Stimulated activated CD8-positive, alpha-beta memory T cell treated with anti-CD3 and anti-CD28 coated beads, Interleukin-15, amount 100 ng/mL, for 4 hours (primary cell): ENCODE measurements at places on chromosomes 1 and 21.

- DNase-seq: no peak
Observed at GRCh38 chr1:167431261-167431908, 86.9 kb downstream of the CD247 start.

DNA sequence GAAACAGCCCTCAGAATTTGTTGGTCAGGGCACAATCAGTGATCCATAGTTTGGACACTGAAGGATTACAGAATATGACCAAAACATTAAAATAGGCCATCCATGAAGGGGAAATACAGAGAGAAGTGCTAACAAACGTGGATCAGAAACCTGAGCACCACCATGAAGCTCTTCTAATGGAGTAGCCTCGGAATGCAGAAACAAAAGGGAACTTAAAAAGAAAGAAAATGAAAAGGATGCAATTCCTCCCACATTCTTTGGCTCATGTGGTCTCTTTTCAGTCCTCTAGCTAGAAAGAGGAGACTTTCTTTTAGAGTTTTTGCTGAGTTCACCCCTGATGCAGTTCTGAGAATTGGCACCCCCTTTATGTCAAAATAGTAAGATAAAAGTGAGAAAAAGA is 989.8 kb upstream of the B3GALT2 start:
- DNase-seq: no peak

GRCh38 chr1:44019466-44019948 is 11.8 kb downstream of the SLC6A9 start:
- DNase-seq: no peak

DNA sequence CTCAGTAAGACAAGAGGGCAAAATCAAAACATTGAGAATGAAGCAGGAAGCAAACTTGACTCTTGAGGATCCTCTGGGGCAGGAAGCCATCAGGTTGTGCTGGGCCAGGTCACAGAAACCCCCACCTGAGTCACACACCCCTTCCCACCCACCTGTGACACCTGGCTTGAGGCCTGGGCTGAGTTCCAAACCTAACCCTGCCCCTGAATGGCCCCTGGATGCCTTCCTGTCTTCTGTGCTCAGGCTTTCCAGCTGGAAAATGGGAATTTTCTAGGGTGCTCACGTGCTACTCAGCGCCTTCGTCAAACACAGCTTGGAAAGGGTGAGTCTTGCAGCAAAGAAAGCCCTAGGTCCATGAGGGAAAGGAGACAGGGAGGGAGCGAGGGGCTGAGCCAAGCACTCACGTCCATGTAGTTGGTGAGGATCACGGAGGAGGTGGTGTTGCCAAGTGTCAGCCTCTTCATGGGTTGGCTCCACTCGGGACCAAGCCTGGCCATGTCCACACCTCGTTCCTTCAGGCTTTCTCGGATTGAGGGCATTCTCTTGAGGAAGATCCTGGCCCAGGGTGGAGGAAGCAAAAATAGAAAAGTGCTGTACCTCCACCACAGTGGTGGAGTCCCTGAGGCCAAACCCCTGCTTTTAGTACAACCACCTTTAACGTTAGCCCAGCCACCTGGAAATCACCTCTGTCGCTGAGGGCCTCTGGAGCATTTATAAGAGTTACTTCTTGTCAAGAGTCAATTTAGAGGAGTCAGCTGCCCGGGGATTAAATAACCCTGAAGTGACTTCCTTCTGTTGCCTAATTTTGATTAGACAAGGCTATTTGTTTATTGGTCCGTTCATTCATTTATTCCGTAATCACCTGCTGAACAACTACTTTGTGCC is 4.3 kb downstream of the REN start:
- DNase-seq: no peak

GRCh38 chr1:109975718-109976117 is 8.8 kb upstream of the AHCYL1 start:
- DNase-seq: no peak

DNA sequence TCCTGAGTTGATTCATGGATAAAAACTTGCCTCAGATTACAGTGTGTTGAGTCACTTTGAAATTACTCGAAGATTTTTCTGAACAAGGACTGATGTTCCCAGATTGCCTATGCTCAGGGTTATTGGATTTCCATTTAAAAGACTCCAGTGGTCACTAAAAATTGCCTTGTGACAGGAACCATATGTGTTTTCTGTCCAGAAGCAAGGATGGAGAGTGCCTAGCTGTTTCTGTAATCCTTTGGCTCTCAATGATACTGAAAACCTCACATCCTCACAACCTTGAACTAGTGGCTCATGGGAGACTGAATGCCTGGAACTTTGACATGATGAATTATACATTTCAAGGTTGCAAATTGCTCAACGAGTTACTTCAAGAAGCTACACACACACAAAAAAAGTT is 1271.8 kb downstream of the BRINP3 start:
- DNase-seq: no peak

GRCh38 chr1:246566813-246567645 is 773 bp downstream of the CNST start:
- DNase-seq: peak; percentile 13

- DNase-seq: no peak
Observed at GRCh38 chr1:203534526-203534925, 40.6 kb downstream of the OPTC start.

- no peak for DNase-seq
Observed at GRCh38 chr1:186985889-186986491, 157.2 kb downstream of the PLA2G4A start.

- DNase-seq: no peak
Observed at GRCh38 chr1:152870831-152871730, 7.0 kb upstream of the SMCP start.

GRCh38 chr1:43348809-43349593 is 9.8 kb upstream of the CDC20 start:
- no peak for DNase-seq

- no peak for DNase-seq
Observed at GRCh38 chr1:54350360-54350759, 55.8 kb downstream of the SSBP3 start.

DNA sequence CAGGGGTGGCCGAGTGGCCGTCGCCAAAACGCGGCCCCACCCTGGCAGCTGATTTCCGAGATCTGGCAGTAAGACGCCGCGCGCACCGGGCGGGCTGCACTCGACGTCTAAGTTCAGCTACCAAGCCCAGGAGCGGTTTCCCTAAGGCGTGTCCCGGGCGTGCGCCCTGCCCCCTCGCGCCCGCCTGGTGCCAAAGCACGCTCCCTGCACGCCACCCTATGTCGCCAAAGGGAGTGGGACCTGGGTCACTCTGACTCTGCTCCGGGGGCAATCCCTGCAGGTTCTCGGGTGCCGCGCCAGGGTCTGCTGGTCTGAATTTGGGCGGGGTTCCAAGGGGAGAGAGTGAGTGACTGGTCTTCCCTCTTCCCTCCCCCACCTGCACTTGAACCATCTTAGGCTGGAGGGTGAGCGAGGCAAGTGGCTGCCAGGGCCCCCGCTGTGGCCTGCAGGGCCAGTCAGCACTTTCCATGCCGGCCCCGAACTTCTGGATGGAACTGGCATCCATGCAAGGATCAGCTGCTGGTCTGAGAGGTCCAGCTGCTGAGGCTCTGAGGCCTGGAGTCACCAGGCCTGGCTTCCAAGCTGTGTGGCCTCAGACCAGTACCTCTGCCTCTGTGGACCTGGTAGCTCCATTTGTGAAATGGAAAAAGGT is at the start of gene LRRC38:
Gene LRRC38, minus strand, starts transcription at position 109 of the 652 bp plus-strand sequence. CDS start 410 bp downstream, outside the sequence.
- DNase-seq: no peak

DNA sequence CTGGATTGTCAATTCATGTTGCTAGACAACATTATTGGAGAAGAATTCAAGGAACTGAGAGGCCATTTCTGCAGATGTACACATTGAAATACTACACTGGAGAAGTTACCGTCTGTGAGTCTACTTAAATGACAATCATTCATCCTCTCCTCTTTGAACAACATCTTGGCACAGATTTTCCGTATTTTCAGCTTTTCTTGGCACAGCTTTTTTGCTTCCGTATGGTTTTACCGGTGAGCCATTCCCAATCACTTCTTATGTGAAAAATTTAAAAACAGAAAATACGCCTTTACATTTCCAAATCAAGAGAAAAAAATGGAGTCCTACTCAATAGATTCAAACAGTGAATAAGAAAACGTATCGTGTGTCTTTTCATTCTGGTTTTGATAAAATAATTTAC is 1493.7 kb downstream of the AMY1C start:
- DNase-seq: no peak

- no peak for DNase-seq
Observed at GRCh38 chr1:20255666-20256065, 35.0 kb upstream of the VWA5B1 start.

DNA sequence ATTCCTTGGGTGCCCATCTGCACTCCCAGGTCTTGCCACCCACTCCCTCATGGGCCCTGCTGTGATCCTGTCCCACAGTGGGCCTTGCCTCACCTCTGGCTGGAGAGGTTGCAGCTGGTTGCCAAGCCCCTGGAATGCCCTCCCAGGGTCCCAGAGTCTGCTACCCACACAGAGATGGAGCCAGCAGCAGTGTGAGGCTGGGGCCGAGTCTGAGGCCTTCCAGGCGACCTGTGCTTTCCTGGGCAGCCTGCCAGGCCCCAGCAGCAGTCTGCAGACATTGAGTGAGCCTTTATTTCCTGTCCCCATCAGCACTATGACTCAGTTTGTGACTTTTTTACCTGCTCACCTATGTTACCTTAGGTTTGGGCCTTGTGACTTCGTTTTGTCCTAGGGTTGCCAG is 25.0 kb upstream of the TSPAN2 start:
- no peak for DNase-seq

- no peak for DNase-seq
Observed at GRCh38 chr1:178684542-178685000, 40.5 kb upstream of the RALGPS2 start.

- DNase-seq: no peak
Observed at GRCh38 chr1:18440385-18441226, 40.1 kb upstream of the KLHDC7A start.

DNA sequence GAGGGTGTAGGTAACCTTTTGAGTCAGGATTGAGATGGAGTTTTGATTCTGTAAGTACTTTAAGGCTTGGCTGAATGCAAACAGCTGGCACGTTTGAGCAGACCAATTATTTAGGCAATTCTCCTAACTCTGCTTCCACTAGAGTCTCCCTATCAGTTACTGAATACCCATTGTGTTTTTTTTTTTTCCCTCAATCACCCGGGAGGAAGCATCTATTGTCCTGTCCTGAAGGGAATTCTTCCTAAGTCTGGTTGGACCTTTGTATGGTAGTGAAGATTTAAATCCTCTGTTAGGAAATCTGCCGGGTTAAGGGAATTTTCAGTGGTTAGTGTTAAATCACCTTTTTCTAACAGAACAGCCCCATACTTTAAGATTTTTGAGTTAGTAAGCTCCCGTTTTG is 571.2 kb upstream of the USP24 start:
- no peak for DNase-seq

- DNase-seq: no peak
Observed at GRCh38 chr1:216937491-216937890, 214.3 kb upstream of the ESRRG start.

- no peak for DNase-seq
Observed at GRCh38 chr1:116417678-116418077, 44.6 kb downstream of the ATP1A1 start.

- no peak for DNase-seq
Observed at GRCh38 chr1:166960858-166961474, 14.4 kb downstream of the ILDR2 start.

DNA sequence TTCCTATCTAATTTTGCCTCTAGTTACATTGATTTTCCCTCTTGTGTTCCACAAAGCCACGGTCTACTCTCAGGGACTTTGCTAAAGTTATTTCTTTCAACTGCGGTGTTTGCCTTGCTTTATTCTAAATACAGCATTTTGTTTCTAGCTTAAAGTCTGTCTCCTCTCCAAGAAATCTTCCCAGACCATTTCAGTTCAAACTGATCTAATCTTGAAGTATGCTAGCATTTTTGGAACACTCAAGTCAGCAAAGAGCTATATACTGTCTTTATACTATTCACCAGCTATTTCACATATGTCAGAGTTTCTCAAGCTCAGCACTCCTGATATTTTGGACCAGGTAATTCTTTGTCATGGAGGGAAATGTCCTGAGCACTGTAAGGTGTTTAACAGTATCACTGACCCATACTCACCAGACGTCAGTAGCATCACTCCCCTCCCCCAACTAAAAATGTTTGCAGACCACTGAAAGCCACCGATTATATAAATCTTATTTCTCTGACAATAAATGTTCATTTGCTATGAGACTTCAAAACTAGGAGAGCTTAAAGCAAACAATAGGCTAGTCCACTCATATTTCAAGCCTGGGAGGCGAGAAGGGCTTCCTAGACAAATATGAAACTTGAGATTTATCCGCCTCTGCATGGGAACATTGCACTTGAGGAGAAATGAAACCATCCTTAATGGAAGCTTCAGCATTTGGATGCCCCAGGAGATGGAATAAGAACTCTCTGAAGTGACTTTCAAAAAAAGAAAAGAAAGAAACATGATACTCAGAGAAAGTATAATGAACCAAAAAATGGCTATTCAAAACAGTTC is 81.1 kb downstream of the KIAA0319L start:
- no peak for DNase-seq

DNA sequence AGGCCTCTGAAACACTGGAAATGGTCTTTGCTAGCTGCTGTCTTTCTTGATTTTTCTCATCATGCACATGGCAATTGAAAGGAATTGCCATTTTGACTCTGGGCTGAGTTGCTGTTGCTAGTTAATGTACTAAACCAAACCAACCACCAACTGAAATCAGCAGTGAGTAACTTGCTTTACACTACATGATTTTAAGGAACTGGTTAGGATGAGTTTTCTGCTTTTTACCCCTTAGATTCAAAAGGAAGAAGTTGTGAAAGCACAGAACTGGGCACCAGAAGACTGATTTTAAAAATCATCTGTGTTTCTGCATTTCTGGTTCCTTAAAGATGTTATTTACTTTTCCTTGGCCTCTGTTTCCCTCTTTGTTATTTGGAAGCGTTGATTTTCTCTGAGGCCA is 361.9 kb downstream of the HLX start:
- no peak for DNase-seq

- no peak for DNase-seq
Observed at GRCh38 chr1:152112101-152112884, 3.0 kb downstream of the TCHH start.

GRCh38 chr1:85125891-85126290 is 74.9 kb downstream of the SYDE2 start:
- no peak for DNase-seq

GRCh38 chr1:159860456-159860855 is 2.0 kb downstream of the VSIG8 start:
- no peak for DNase-seq
